IPS DF 19.7 (cell line): ENCODE measurements at places on chromosomes 5 and 9.

DNA sequence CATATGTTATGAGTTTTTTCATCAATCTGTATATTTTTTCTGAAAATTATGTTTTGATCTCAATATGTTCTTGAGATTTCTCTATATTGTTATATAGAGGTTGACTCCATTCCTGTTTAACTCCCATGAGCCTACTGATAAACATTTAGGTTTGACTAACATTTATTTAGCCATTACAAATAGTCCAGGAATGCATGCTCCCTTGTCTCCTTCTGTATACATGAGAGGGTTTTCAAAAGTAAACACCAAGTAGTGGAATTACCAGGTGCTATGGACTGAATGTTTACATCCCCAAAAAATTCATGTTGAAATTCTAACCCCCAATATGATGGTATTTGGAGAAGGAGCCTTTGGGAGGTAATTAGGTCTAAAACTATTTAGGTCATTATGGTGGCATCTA lies 3.5 kb upstream of the OR5C1 start:
- DNase-seq = no peak

DNA sequence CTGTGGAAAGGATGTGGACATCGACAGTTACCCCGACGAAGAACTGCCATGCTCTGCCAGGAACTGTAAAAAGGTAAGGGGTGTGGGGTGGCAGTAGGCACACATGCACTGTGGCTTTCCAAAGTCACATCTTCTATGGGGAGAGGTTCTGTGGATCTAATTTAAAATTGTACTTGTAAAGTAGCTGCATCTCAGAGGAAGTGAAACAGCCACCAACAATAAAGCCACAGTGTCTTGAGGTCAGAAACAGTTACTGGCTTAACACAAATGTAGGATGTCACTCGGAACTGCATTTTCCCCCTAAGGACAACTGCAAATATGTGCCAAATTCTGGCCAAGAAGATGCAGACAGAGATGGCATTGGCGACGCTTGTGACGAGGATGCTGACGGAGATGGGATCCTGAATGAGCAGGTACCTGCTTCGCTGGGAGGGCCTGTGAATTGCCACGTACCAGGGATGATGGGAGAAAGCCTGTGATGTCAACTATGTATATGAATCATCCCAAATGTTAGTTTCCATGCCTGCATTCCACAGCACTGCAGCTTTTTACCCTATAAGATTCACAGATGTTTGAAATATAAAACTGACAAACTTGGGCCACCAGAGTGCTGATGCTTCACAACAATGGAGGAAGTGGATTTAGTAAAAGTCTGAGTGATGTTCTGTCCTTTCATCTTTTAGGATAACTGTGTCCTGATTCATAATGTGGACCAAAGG lies 35.3 kb downstream of the THBS4 start:
- DNase-seq = no peak

GRCh38 chr5:87887247-87887646 lies 381.4 kb downstream of the TMEM161B start:
- no peak for DNase-seq

DNA sequence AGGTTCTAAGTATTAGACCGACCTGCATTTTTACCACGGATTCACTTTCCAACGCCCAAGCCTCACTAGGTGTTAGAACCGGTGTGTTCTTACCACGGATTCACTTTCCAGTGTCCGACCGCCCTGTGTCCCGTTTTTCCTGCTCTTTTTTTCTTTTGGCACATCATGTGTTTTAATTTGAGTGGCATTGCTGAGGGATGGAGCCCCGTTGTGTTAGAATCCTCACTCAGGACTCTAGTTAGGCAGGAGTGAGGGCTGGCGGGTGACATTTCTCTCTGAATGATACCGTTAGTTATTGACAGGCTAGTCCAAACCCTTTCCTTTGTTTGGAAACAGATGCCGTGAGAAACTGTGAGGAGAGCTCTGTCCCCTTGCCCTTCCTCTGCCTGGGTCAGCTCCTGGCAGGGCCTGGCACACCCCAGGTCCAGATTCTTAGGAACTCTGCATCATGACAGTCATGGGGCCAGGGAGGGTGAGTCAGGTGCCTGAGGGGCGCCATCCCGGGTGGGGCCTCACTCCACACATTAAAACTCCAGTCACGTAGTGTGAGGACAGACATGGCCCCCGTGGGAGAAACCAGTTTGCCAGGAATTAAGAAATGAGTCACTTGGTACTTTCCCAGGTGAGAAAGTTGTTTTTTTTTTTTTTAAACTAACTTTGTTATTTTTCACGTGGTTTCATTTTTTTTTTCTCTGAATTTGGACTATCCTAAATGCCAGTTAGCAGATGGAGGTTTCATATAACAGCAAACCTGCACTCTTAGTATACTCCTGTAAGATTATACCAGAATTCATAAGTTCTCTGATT lies 15.8 kb downstream of the EXOC3 start:
- DNase-seq = no peak

GRCh38 chr5:150763023-150763769 lies 4.4 kb upstream of the DCTN4 start:
- no peak for DNase-seq

DNA sequence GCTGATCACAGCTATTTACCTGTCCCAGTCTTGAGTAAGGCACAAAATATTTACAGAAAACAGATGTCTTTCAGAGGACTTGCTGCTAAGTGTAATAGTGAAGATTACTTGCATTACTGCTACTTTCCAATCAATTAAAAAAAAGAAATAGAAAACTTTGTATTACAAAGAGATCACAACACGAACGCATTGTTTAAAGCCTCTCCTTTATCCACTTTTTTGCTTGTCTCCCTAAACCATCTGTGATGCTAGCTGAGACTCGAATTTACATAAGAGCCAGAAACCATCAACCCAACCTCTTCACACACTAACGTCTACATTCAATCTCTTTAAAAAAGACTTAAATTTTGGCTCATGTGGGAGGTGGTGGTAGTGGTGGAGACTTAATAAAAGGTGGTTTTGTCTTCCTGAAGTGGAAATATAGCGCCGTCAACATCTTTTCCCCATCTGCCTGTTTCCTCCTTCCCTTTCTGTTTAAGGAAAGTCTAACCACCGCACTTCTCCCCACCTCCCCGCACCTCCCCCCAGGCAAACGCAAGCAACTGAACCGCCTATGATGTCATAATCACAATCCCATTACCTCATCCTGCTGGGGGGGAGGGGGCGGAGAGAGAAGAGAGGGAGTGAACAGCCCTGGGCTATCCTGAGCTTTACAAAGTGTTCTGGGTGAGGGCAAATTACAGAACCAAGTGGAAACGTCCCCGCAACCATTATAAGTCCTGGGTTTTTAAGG lies 948 bp upstream of the FAM53C start:
- no peak for DNase-seq

GRCh38 chr5:82109013-82109412 lies 137.2 kb downstream of the ATG10 start:
- no peak for DNase-seq

DNA sequence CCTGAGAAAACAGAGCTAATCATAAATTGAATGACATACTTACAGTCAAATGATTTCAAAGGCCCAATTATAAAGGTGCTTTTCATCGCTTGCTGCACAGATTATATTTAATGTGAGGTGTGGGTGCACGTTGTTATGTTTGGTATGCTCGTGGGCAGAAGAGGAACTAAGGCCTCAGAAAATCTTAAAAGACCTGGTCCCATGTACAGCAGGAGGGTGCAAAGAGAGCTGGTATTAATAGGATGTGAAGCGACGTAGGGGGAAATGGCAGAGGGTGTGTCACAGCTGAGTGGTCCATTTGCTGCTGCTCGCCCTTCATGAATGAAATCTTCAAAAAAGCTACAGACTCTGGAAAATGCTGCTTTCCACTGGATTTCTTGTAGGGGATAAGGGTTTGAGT lies 40.5 kb upstream of the IFNK start:
- no peak for DNase-seq

DNA sequence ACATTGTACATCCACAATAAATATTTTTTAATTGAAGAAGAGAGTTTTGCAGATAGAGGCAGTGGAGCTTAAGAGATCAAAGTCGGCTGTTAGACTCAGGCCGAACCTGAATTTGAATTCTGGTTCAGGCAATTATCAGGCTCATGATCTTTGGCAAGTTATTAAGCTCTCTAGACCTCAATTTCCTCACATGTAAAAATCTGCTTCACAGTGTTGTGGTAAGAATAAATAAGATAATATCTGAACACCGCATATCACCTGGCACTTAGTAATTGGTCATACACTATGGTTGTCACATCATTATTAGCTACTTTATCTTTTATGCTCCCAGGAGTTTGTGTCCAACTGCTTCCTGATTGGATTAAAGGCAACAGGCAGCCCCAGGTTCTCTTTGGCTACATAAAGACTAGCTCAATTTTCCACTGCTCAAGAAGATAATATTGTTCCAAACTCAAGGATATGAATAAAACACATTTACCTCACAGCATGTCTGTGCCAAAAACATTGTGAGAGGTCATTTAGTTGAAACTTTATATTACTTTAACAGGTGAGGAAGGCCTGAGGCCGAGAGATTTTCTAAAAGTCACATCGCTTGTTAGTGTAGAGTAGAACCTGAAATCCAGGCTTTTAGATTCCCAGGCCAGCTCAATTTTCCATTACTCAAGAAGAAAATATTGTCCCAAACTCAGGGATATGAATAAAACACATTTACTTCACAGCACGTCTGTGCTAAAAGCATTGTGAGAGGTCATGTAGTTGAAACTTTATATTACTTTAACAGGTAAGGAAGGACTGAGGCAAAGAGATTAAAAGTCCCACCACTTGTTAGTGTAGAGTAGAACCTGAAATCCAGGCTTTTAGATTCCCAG lies 289.2 kb upstream of the PTGER4 start:
- no peak for DNase-seq

DNA sequence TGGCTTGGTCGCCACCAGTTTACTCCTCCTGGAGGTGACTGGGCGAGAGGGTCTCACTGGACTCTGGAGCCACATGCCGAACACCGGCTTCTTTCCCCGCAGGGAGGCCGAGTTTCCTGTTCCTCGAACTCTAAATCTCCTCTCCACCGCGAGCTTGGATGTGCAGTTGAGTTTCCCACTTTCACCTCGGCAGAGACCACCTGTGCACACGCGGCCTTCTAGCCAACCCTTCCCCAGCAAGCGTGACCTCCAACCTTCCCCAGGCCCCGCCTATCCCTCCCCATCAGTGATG lies 380.1 kb downstream of the IRX2 start:
- DNase-seq = no peak

DNA sequence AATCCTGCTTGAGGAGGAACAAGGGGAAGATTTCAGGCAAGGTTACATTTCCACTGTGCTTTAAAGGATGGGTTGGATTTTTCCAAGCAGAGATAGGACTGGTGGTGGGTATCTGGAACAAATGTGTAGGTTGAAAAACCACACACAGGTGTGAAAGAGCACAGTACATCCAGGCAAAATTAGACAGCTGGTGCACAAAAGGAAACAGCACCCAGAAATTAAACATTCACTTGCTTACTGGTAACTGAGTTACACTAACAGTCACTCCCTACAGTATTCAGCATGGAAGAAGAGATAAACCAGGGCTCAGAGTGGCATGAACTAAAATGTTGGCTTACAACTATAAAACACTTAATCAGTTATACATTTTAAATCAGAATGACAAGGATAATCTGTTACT lies 81.5 kb upstream of the RASEF start:
- no peak for DNase-seq

GRCh38 chr5:179262126-179262920 lies 82.9 kb downstream of the ADAMTS2 start:
- no peak for DNase-seq
